ENCODE measurements at places on chromosomes 1 and 21.

GRCh38 chr1:242030071-242030470, 31.2 kb upstream of the MAP1LC3C start:
- DNase-seq = no peak

DNA sequence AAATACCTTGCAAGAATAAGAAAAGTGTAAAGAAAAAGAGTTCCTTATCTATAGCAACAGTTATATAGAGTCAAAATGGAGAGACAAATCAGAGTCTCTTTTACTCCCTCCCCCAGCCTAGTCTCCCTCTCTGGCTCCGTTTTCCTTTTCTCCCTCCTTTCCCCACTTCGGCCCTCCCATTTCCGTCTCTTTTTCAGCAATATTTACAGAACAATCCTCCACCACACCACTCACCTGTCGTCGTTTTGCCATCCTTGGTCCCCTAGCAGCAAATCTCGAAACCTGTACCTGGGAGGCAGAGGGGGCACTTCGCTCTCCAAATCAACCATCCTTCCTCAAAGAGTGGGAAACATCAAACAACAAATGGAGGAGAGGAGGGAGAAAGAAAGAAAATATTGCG, 259 bp downstream of the KCNT2 start:
- DNase-seq = no peak

GRCh38 chr1:239308701-239309333, 77.6 kb upstream of the CHRM3 start:
- DNase-seq = peak; percentile 33

DNA sequence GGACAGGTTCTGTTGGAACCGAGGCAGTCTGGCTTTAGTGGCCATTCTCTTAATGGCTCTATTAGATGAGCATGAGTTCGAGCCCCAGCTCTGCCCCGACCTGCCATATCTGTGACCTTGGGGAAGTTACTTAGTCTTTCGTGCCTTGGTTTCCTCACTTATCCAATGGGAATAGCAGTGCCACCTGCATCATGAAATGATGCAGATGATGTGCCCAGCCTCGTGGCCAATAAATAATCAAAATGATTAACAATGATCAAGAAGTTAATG, 30.6 kb downstream of the CAMK1G start:
- DNase-seq = no peak

DNA sequence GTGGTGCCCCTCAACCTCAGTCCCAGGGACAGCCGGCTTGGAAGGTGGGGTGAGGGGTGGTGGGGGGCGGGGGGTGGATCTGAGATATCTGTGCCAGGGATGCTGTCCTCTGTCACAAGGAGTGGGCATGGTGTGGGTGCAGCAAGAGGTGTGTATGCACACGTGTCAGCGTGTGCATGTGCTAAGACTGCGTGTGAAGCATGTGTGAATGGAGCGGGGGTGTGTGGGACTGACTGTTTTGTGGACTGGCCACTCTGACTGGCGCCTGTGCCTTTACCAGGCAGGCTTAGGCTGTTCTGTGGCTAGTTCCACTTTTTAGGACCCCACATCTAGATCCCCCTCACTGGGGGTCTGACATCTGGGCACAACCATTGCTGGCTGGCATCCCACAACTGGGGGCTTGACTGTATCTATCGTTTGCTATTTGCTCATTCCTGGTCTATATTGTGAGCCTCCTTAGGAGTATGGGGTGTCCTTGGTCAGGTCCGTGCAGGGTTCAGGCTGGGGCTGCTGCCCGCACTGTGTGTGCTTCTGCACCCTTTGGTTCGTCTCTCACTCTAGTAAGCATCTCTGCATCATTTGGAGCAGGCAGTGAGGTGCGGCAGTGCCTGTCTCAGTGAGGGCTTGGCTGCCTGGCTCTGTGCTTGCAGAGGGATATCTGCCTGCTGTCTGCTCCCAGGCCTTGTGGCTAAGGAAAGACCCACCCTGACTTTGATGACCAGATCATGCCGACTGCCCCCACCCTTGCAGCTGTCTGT, 1.9 kb downstream of the AMPD2 start:
- peak; percentile 66 for DNase-seq

DNA sequence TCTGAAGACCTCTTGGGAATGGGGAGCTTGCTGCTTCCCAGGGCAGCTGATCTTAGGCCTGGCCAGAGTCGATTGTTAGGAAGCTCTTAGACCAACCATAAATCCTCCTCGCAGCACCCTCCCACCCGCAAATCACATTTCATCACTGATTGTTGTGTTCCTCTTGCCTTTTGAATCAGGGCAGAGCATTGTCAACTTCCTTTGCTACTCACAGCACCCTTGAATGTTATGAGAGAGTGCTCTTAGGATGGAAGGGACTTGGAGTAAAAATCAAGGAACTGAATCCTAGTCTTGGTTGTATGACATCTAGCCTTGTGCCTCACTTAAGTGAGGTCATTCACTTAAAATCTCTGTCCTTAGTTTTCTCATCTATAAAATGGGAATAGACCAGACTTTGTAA, 3.0 kb downstream of the VASH2 start:
- DNase-seq = no peak

GRCh38 chr1:201759194-201759815, 69.7 kb upstream of the IPO9 start:
- DNase-seq = no peak

- DNase-seq = peak; percentile 15
These were observed 43.2 kb upstream of the C1orf185 start for GRCh38 chr1:51058858-51059257.

DNA sequence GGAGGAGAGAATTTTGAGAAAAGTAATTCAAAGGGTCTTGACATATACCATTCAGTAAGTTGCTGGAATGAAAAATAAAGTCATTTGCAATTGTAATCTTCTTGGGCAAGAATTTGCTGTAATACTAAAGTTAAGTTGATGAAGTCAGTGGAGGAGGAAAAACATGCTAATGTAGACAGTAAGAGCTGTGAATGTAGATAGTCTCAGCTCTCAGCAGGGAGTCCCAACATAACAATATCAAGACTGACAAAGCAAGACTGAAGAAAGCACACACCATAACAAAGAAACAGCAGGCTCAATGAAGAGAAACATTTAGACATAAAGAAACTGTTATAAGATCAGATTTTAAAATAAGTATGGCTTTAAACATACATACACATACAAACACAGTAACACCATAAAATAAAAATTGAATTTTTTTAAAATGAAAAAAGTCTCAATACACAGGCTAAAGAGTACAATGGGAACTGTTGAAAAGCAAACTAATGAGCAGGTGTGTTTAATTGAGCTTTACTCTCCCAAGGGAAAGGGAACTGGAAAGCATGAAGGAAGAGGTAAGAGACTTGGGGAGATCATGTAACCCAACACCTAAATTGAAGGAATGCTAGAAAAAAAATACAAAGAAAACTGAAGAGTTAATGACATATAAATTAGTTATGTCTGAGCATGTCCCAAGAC, 336.3 kb upstream of the NCAM2 start:
- no peak for DNase-seq

DNA sequence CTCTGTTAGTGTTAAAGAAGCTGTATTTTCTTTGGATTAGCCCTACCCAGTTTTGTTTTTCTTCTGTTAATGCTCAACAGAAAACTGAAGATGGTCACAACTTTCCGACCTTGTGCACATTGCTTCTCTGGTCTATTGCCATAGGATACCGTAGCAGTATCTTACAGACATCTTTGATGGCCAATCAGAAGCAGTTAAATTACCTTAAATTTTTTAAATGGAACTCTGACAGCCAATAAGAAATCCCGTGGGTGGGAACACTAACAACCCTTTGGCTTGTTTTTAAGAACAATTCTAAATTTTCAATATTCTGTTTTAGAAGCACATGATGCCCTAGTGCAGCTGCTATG, 17.2 kb downstream of the NFYC start:
- DNase-seq = no peak

DNA sequence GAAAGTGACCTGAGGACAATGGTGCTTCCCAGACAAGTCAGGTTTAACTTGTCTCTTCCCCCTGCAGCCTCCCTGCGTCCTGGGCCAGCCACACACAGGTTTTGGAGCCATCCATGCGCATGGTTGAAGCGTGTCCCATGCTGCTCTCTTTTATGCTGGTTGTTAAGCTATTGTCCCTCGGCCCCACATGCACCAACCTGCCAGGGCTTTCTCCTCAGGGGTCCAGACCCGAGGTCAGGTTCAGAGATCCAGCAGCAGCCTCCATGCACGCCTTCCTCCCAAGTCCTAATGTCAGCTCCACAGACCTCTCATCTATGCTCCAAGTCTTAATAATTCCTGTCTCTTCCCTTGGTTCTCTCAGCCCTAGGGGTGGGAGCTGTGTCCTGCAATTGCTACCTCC, 1.6 kb downstream of the ABCA4 start:
- no peak for DNase-seq

DNA sequence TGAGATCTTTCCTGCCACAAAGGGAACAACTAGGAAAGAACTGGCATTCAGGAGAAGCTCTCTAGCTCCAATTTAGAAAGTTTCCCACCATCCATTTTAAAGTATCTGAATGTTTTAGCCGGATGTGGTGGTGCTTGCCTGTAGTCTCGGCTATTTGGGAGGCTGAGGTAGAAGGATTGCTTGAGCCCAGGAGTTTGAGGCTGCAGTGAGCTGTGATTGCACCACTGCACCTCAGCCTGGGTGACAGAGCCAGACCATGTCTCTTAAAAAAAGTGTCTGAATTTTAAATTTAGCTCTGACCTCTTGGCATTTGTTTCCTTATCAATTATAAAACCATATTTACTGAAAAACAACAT, 67.2 kb downstream of the RPAP2 start:
- no peak for DNase-seq

DNA sequence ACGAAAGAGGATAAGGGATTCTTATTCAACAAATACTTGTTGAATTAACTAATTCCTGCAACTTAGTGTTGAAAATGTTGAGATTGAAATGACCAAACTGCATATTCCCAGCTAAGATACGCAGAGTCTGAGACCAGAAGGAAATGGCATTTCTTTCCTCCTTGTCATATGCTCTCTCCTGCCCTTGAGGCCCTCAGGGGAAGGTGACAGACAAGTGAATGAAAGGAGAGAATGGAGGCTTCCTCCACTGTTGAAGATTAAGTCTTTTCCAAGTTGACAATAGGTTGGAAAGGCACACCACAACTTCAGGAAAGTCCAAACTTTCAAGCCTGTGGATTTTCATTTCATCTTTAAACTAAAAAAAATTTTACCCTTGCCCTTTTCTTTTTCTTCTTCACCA, 3.1 kb upstream of the ZNF697 start:
- no peak for DNase-seq

- peak; percentile 71 for DNase-seq
These were observed 72.7 kb upstream of the AK4 start for GRCh38 chr1:65075123-65075976.

DNA sequence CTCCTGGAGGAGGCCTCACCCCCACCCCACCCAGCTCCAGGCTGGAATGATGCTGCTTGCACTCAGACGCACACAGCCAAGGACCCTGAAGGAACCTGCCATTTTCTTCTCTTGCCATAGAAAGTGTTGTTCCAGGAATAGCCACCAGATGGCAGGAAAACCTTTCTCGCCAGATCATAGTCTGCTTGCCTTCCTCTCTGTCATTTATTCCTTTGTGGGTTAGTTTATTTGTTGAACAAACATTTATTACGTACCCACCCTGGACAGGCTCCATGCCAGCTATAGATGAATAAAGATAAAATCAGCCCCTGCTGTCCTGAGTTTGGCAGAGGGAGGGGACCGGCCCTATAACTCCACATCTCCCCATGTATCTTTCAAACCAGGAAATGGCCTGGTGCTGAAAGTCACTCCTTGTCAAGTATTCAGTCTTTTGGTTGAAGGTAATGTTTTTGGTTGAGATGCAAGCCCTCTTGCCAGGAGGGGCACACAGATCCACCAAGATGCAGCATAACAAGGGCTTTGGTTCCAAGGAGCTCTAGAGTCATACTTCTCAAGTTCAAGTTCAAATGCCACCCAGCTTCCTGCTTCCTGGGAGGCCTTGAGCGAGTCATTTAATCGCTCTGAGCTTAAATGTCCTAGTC, 7.0 kb upstream of the KCNC4 start:
- DNase-seq = peak; percentile 81

GRCh38 chr1:219427403-219427802, 185.5 kb downstream of the ZC3H11B start:
- no peak for DNase-seq

- no peak for DNase-seq
These were observed 35.5 kb downstream of the CDC14A start for GRCh38 chr1:100387657-100388350.

DNA sequence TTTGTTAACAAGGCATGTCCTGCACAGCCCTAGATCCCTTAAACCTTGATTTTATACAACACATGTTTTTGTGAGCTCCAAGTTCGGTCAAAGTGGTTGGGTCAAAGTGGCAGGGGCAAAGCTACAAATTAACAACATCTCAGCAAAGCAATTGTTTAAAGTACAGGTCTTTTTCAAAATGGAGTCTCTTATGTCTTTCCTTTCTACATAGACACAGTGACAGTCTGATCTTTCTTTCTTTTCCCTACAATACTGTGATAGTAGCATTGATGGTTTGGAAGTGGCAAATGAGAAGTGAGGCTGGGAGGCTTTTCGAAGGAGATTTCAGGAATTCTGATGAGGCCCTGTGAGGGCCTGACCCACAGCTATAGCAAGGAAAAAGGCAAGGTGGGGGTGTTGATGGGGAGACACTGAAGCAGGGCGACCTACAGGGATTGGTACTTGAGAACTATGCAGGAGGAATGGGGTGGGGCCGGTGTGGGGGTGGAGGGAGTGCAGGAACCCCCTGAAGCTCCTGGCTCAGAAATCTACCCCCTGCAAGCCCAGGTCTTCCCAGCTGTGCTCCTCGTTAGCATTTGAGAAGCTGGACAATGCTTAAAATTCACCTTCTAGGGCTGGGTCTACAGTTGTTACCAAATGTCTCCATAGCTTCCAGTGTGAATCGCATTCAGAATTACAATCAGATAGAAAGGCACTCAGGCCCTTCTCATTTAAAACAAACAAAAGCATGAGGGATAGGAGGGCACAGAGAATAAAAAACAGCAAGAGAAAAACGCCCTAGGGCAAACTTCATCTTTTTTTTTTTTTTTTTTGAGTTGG, 102.6 kb upstream of the PPM1J start:
- DNase-seq = no peak

- no peak for DNase-seq
These were observed 6.7 kb downstream of the DR1 start for GRCh38 chr1:93352376-93352775.

DNA sequence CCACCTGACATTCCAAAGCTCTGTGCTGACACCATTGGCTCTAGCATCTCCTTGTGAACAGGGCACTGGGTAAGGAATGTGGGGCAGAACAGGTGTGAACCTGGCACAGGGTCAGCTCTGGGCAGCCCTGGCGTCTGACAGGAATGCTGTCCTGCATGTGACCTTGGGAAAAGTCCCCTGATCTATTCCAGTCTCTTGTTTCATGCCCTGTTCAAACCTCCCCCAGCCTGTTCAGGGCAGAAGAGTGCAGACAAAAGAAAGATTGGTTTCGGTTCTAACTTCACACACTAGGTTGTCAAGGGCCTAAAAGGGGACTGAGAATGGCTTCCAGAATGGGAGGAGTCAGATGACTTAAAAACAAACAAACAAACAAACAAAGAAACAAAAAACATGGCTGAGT, 27.6 kb upstream of the SDHB start:
- DNase-seq = no peak

DNA sequence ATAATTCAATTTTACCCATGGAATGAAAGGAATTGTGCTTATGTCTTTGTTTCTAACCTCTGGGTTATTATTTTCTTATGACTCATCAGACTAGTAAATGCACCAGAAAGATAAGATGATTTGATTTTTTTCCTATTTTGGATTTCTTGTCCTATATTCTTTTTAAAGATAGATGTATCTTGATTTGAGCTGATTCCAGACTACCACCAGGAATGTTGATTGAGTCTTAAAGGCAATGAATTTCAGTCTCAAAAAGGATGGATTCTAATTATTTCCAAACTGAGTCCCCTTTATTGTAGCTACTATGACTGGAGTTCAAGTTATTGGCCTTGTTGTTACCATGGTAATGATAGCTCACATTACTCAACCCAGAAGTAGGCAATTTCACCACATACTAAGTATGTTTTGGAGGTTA, 95.8 kb upstream of the RGS4 start:
- DNase-seq = no peak

All from suppressor macrophage (primary cell).